H4 (cell line): ENCODE measurements at places on chromosomes 7 and 10. TPM values are rescaled to one million over a fixed set of nuclear protein-coding genes. Genes with fewer than 3 reads are reported as not detected.

GRCh38 chr10:6561552-6561951 lies 18.5 kb downstream of the PRKCQ start:
- no peak for DNase-seq

DNA sequence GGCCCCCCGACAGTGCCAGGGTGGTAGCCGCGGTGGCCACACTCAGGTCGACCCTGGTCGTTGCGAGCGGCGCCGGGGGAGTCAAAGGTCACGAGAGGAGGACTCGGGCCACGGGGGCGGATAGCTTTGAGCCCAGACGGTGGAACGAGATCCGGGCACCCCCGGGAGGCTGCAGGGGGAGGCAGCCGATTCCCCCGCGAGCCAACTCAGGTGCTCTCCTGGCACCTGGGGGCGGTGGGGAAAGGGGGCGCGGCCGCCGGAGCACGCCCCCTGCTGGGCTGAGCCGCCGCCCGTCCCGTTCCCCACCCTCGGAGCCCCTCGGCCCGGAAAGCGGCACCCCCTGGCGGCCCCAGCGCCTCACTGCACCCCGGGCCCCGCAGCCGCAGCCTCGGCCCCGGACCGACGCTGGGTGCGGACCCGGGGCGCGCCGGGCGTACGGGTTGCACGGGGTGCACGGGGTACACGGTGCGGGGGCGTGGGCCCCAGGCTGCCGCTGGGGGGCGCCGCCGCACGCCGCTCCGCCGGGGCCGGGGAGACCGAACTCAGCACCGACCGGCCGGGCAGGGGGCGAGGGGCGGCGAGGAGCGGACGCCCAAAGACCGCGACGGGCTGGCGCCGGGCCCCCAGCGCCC lies 521 bp upstream of the NYAP1 start:
- DNase-seq: no peak

- DNase-seq: no peak
Observed at GRCh38 chr7:96526496-96526895, 183.2 kb downstream of the SEM1 start.

- no peak for DNase-seq
Observed at GRCh38 chr10:24341371-24341770, 132.4 kb downstream of the KIAA1217 start.

DNA sequence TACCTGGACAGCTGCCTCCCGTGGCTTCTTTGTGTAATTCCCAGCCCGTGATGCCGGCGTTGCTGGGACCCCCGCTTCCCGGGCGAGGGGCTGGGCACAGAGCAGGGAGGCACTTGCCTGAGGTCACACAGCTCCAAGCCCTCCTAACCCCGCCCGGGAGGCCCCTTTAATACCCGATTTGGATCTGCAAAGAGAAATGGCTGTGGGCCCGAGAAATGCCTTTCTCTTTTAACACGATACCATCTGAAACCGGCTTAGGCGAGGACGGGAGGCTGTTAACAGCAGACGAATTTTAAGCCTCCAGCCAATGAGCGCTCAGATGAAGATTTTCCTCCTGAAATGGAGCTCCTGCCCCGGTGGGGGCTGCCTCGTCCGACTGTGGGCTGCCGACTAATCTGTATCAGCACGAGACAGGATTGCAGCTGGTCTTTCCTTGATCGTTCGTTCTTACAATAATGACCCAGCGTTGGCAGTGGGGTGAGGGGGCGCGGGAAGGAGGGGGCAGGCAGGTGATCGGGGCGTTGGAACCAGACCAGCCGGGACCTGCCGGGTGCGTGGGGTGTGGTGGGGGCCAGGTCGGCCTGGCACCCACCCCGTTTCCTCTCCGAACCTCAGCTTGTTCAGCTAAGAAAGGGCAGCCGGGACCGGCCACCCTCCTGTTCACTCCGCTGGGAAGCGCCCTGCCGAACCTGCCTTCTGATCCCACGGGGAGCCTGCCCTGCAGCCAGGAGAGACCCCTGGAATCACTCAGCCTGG lies 36.2 kb upstream of the FOXL3 start:
- no peak for DNase-seq

- no peak for DNase-seq
Observed at GRCh38 chr10:70785190-70785589, at the start of gene TBATA. TSS of gene TBATA (minus strand) at chr10:70785377. CDS start at chr10:70783379, 1,998 bp downstream.

DNA sequence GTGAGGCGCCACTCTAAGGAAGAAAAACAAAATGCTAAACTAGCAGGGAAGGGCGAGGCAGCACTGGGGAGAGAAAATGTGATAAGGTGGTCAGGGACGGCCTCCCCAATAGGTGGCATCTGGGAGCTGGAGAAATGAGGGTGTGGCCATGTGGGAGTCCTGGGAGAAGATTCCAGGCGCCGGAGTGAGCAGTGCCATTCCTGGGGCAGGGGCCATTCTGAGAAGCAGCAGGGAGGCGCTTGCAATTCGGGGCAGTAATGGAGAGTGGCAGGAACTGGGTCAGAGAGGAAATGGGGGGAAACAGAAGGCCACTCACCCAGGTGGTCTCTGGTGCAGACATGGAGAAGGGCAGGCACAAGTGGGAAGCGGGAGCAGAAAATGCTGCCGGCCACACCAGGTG lies 61.8 kb upstream of the LRRC18 start:
- DNase-seq: no peak

DNA sequence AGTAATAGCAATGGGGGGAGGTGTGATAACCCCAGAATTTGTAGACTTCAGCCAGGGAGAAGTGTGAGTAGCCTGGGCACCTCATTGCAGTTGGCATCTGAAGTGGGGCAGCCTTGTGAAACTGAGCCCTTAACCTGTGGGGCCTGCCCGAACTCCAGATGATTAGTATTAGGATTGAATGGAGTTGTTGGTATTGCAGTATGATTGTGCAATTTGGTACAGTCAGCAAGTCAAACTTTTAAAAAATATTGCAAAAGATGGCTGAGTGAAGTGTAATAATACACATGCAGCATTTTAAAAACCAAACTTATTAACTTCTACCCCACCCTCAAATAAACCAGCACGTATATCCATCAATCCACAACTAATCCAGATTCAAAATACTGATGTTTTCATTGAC lies 9.3 kb downstream of the RBM33 start:
- no peak for DNase-seq

DNA sequence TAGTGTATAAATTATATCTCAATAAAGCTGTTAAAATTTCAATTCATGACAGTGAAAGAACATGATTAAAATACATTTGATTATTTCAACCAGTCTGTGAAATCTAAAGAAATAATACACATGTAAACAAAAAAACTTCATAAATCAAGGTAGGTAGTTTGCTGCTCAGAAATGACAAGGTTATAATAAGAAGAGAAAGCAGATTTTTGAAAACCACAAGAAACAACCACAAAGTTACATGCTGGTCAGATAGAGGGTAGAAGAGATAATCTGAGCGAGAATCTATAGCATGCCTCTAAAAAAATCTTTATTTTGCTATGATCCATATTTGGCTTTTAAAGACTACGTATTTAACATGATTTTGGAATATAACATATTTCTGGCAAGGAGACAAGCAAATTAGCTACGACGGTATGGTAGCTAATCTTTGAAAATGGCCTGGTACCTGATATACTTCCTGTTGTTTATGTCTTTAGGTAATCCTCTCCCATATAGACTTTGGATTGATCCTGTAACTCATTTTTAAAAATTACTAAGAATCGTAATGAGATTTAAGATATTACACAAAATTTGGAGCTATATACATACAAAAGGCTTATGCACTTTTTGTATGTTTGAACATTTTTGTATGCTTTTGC lies 23.5 kb upstream of the VCL start:
- DNase-seq: no peak

DNA sequence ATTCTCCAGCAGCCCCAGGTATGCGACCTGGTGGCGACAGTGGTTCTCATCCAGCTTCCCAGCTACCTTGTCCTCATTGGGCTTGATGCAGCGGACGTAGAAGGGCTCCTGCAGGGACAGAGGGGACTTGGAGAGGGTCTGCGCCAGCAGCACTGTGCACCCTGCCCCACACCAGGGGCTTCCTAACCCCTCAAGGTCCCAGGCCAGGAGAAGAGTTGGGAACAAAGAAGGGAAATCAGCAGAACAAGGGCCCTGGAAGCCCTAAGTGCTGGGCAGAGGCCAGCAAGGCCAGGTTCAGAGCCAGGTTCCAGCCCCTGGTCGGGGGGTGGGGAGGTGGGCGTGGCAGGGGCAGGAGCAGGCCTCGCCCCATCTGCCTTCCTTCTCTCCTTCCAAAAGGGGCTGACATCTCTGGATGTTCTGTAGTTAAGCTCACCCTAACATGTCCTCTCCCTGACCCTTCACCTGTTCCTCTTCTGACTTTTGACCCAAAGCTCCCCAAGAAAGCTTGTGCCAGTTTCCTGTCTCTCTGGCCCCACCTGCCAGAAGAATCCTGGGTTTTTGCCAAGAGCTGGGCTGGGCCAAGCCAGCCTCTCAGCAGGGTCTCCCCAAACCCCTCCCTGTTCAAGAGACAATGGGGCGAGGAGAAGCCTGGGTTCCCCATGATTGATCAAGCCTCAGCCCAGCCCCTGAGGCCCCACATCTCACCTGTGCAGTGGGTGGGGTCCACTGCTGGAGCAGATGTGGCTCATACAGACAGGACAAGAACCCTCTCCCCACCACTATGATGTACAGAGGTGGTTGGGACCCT lies 11.9 kb downstream of the MYO1G start:
- no peak for DNase-seq

Gene TMEM196
- total RNA-seq: not detected in 2 replicates

Gene XRCC2
- total RNA-seq: 4.4 and 6.8 TPM in 2 replicates

Gene MKX
- not detected in 2 replicates for total RNA-seq

Gene SPDYE9
- not detected in 2 replicates for total RNA-seq

Gene NACAD
- 2.0 TPM in 2 replicates for total RNA-seq
